Common myeloid progenitor, CD34-positive (primary cell): ENCODE measurements at places on chromosomes 7 and 10.

DNA sequence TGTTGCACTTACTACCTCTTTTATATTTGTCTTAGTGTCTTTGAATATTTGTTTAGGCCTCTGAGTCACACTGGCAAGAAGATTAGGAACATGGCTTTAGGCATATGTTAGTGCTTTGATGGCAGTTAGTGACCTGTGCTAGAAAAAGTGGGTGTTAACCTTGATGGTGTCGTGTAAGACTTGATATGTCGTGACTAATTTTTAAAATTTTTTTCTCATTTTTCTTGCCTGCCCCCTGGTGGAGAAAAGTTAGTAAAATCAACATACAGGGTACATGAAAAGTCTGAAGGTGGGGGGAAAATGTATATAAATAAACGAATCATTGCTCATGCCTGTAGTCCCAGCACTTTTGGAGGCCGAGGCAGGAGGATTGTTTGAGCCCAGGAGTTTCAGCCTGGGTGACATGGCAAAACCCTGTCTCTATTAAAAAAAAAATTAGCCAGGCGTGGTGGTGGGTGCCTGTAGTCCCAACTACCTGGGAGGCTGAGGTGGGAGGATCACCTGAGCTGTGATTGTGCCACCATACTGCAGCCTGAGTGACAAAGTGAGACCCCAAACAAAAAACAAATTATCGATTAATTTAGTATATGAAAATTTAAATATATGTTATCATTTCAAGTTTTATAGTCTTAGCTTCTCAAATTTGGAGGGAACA, 44.6 kb downstream of the TAX1BP1 start:
- DNase-seq = peak; percentile 84

DNA sequence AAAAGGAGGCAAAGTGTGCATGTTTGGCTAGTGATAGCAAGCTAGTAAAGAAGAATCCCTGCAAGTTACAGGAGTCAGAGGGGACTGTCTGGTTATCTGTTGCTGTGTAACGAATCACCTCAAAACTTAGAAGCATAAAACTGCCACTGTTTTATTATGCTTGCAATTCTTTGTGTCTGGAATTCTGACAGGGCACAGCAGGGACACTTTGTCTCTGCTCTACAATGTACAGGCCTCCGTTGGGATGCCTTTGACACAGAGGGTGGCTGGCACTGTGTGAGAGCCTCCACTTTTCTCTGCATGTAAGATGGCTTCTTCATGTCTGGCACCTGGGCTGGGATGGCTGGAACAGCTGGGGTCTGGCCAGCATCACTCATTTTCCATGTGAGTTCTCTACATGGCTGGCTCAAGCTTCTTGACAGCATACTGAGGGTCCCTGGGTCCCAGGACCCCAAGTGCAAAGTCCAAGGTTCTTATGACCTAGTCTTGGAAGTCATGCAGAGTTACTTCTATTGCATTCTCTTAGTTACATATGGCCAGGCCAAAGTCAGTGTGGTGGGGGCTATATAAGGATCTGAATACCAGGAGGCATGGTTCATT, 276.9 kb downstream of the RPS24 start:
- DNase-seq = no peak

DNA sequence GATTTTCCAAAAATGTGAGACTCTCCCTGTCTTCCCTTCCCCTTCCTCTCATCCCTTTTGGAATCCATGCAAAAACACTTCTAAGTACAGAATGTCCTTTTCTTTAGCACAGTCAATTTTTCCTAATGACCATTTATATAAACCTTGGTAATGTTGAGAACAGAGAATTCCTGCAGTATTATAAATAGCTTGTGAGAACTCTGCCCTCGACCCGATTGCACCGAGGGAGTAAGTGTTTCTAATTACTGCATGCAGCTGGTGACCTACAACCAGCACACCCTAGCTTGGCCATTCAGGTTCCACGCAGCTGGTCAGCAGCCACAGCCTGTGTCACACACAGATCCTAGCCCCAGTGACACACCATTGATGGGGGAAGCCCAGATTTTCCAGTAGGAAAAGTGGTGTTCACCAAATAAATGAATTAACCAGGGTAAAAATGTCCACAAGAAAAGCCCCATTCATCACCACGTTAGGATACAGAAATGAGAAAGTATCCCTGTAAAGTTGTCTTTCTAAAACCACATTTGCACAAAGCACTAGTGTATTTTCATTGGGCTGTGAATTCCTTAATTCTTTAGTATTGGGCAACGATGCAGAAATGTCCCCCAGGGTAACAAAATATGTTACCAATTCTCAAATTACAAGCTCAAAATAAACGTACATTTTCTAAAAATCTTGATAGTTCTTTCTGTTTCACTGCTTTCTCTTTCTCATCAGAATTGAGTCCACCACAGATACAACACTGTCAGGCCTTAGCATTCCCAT, 499.0 kb upstream of the KLF6 start:
- DNase-seq = no peak

- no peak for DNase-seq
These were observed 53.5 kb downstream of the CDK13 start for GRCh38 chr7:40003597-40003996.

DNA sequence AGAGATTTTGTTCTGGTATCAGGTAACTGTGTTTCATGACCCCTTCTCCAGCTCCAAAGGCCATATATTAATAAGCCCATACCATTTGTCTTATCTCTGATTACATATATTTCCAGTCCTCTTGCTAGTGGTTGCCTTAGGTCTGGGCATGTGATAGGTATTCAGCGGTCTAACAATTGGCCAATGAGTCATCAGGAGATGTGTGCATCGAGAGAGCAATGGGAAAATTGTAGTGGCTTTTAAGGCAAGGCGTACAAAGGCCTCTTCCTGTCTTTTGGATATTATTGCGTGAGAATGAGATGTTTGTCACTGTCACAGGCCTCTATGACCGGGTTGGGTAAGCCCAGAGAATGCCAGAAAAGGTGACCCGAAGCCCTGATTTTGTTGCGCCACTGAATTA, 38.6 kb upstream of the SFRP5 start:
- no peak for DNase-seq

DNA sequence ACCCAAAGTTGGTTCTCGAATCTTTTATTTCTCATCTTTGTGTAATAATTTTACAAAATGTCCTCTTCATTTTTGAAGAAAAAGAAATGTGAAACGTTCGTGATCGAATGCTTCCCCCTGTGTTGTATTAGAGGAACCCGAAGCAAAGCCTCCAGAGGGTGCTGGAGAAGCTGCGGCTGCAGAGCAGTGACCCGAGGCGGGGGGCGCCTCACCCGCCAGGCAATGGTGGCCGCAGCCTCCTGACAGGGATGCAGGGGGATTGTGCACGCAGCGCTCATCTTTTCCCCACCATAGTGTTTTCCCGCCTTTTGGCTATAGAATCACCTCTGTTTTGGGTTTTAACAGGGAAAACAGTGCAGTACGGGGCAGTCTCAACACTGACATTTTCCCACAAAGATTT, 307.5 kb upstream of the ANKRD30A start:
- no peak for DNase-seq

DNA sequence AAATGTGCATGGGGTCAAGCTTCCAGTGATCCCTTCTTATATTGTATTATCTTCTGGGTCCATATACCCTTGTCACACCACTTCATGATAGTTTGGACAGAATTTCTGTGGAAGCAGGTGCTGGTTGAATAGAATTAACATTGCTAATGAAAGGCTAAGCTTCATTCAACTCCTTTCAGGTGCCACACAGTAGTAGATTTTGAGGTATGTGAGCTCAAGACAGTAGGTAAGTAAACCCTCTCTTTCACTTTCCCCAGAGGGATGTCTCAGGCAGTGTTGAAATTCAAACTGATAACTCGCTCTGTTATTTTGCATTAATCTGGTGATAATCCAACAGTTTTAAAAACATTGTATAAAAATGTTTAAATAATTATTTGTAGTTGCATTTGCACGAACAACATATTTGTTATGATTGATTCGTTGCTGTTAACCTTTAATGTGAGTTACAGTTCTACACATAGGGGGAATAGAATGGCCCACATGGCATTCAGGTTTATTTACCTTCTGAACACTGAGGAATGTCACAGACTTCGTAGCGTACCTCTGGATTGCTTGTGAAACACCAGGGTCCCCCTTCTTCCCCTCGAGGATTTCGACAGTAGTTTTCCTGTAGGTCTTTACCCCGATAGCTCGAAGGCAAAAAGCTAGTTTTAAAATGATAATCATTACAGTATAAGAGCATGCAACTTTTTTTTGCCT, 18.1 kb downstream of the HGF start:
- no peak for DNase-seq

- DNase-seq = no peak
These were observed 130.6 kb upstream of the NPVF start for GRCh38 chr7:25358926-25359325.

DNA sequence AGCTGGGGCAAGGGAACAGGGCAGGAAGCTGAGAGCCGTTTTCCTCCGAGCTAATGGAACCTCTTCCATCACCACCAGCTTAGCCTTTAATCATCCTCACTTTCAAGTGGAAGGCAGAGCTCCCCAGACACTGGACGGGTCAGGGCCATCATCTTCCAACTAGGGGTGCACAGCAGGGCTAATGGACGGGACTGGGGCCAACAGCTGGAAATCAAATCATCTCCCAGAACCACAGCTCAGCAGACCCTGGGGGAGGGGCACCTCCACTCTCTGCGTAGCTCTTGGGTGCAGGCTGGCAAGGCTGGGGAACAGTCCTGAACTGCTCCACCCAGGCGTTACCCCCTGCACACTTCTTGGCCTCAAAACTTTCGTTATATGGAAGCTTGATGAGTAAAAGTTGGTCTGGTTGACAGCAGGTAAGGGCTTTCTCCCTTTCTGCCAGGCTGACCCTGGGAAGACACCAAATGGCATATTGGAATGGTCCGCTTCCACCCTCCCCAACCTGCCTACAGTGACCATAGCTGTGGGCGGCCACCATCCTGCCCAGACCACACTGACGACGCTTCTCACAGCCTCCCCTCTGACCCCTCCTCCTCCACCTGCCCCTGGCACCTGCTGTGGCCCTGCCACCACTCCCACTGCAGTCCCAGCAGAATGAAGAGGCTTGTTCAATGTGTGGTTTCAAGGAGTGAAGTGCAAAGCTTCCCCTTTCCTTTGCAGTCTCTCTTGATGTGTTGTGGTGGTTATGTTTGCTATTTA, 51.7 kb upstream of the RET start:
- DNase-seq = no peak

DNA sequence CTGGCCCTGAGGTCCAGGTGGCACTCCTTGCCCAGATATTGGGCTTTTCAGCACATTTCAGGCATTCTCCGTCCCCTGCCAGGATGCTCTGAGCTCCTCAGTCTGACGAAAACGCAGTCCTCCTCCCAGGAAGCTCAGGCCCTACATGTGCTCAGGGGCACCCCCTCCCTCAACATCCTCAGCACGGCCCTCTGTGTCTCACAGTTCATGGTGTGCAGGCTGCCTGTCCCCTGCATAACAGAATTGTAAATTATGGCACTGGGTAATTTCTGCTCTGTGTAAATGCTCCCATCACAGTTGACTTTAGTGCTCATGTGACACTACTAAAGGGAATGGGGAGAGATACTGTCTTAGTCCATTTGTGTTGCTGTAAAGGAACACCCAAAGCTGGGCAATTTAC, 563.8 kb downstream of the DNAJB6 start:
- no peak for DNase-seq

DNA sequence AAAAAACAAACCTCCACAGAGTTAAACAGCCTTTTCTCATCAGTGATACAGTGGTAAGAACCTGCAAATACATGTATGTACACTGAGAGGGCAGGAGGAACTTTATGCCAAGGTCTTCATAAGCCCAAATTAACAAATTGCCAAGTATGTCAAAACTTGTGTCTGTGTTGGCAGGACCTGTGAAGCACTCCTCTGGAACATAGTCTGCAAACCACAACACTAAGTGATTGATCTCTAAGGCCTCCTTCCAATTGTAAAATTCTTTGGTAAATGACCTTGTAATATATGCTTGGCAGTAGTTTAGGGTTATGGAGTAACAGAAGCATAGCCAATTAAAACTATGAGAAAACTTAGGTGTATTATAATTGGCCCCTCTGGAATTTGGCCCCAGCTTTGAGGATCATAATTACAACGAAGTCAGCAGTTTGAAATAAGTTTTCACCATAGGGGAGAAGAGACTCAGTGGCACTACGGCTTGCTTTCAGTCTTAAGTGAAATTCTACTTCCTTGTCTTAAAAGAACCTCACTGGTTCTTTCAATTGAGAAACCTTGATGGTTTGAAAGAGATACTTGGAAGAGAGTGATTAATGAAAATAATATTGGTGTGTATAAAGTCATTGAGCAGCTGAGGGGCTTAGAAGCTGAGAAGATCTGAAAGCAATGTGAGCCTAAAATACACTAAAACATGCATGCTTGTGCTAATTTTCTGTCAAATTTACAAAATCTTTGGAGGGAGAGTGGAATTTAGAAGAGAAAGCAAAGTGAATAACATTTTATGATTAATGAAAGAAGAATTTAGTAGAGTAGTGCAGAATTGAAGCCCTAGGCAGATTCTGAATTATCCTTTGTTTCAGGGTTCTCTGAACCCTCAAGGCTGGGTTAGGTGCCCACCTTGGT, 57.6 kb downstream of the CNNM2 start:
- DNase-seq = no peak

DNA sequence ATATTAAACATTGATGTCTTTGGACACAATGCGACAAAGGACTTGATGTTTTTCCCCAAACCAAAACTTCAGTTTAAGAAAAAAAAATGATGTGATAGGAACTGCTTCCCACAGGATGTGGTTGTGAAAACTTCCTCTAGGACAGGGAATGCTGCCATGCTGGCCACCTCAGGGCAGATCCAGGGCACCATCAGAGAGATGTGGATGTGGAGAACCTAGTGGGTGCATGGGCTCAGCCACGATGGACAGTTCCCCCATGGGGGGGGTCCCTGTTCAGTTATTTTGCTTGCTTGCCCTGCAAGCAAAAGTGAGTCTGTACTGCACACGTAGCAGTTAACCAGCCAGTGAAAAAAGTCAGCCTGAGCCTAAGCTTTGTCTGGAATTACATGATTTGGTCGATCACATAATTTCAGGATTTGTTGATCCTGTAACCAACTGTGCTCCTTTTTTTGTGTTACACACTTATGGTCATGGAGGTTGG, 36.3 kb downstream of the LAMB4 start:
- no peak for DNase-seq

DNA sequence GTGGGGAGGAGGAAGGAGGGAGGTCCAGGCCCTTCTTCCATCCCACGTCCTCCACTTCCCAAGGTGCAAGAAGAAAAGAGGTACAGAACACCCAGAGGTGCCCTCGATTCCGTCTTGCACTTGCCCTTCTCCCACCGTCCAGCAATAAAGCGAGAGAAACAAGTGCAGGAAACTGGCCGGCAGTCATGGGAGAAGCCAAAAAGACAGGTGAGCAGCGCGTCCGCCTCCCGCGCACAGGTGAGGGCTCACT, 1.3 kb downstream of the C10orf95 start:
- no peak for DNase-seq

- DNase-seq = no peak
These were observed 204.1 kb upstream of the NFE2L3 start for GRCh38 chr7:25947669-25948516.

GRCh38 chr7:48389977-48390376, 218.7 kb downstream of the ABCA13 start:
- peak; percentile 77 for DNase-seq

- no peak for DNase-seq
These were observed 10.7 kb upstream of the AKR1B1 start for GRCh38 chr7:134469622-134470021.
